Activated CD4-positive, alpha-beta T cell treated with anti-CD3 and anti-CD28 coated beads for 24 hours (primary cell): ENCODE measurements at places on chromosomes 11 and 22.

DNA sequence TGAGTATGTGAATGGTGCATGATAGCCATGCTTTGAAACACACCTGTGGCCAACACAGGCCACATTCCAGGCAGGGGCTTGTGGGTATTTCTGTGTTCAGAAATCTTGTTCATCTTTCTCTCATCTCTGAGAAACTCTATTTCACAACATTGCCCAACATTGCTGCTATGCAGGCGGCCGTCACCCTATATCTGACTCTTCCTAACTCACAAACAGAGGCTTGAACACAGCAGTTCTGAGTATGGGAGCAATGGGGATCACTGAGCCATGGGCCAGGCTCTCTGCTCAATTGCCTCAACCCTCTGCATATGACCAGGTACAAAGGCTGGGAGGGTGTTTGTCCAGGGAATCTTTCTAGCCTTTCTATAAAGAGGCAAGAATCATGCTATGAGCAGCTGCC is 259.9 kb downstream of the BUD13 start:
- no peak for DNase-seq

GRCh38 chr11:23021287-23021863 is 161.1 kb upstream of the CCDC179 start:
- DNase-seq = no peak

DNA sequence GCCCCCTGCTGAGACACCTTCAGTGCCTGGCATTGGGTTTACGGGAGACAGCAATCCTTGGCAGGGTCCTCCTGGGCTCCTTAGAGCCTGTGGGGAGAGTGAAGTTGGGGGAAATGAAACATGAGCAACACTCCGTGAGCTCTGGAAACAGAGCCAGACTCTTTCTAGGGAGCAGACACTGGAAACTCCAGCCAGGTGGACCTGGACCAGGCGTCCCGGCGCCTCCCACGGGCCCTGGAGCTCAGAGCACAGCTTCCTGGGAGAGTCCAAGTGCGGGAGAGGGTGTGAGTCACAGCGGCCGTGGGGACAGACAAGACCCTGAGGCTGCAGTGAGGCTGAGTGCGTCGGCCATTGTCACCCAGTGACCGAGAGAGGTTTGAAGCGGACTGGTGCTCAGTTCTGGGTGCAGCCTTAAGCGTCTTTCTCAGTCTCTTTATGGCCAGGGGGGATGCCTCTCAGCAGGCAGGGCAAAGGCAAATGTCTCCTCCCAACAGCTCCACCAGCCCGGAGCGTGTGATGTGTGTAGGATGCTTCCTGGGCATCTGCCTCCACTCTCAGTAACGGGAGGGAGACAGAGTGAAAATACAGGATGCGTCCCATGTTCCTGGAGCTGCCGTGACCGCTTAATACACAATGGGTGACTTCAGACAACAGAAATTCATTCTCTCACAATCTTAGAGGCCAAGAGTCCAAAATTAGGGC is 399.2 kb downstream of the SHANK2 start:
- no peak for DNase-seq

- no peak for DNase-seq
These were observed 637 bp upstream of the ZBTB16 start for GRCh38 chr11:114058871-114059277.

DNA sequence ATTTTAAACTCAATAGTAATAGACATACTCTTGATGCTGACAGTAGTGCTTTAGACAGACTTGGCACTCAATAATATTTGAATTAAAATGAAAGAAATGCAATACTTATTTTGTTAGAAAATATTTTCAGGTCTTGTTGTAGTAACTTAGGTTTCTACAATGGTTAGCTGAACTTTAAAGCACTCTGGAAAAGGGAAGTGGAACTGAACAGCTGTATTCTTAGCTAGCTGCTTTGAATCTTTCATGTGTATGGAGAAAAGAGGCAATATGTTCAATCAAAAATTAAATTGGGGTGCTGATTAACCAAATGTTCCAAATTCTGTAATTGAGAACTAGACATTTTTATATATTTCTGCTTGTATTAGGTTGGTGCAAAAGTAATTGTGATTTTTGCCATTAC is 517.9 kb upstream of the RAG2 start:
- DNase-seq = no peak

DNA sequence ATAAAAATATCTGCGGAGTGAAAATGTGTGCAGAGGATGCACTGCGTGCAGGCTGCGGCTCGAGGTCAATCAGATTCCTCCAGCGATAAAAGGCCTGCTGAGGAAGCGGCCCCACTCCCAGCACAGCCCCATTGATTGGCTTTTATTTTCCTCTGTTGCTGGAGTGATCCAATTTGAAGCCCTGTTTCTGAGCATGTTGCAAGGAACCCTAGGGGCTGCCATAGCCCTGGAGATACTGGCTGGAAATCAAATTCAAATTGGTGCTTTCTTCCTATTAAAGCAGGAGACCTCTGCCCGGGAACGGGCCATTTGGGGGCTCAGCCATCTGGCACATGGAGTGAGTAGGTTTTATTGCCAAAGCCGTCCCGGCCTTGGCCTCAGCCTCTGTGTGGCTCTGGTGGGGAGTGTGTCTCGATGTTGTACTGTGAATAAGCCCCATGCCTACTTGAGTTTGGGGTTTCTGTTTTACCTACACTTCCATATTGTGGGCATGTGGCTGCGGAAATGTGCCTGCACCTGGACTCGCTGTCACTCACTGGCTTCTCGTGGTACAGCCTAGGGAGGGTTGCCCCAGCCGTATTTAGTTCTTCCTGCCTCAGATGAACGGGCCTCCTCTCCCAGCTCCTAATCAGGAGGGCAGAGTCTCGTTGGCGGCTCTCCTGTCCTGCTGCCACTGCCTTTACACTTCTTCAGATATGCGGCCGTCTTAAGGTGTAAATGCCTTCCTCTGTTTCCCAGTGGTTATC is 25.6 kb downstream of the PARVB start:
- no peak for DNase-seq

DNA sequence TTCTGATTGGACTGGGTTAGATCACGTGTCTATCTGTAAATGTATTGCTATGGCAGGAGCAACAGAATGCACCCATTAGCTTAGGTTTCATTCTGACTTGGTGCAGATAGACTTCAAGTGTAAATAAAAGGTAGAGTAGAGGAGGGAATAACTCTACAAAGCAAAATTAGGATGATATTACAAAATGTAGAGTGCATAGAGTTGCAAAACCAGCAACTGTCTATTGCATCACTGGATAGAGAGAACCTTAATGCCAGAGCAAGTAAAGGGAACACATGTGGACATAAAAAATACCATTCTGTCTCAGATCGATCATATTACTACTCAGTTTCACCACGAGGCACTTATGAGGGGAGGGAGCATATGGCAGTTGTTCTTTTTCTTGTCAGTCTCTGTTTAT is 22.0 kb upstream of the CAT start:
- no peak for DNase-seq

DNA sequence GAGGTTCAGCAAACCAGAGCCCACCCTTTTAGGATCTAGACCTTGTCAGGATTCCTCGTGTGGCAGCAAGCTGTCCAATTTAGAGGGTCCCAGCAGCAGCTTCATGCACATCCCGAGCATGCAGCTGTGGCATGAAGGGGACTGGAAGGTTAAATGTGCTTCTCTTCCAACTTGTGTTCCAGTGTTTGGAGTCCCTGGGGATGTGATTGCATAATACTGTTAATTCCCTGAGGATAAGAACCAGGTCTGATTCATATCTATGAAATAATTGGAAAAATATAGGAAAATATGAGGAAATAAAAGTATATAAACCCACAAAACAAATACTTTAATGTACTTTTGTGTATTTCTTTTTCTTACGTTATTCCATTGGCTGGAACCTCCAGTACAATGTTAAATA is 130.5 kb downstream of the MORC2 start:
- no peak for DNase-seq

DNA sequence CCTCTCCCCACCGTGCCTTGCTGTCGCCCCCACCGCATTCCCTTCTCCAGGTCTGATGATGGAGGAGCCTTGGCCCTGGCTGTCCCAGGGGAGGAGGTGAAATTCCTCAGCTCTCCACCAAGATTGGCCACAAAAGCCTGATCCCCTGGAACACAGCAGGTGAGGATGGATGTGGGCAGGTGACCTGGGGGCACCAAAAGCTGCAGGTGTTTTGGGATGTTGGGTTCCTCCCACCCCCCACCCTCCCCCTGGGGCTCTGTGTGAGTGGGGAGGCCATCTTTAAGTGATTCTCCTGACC is 639 bp downstream of the TRIOBP start:
- no peak for DNase-seq

DNA sequence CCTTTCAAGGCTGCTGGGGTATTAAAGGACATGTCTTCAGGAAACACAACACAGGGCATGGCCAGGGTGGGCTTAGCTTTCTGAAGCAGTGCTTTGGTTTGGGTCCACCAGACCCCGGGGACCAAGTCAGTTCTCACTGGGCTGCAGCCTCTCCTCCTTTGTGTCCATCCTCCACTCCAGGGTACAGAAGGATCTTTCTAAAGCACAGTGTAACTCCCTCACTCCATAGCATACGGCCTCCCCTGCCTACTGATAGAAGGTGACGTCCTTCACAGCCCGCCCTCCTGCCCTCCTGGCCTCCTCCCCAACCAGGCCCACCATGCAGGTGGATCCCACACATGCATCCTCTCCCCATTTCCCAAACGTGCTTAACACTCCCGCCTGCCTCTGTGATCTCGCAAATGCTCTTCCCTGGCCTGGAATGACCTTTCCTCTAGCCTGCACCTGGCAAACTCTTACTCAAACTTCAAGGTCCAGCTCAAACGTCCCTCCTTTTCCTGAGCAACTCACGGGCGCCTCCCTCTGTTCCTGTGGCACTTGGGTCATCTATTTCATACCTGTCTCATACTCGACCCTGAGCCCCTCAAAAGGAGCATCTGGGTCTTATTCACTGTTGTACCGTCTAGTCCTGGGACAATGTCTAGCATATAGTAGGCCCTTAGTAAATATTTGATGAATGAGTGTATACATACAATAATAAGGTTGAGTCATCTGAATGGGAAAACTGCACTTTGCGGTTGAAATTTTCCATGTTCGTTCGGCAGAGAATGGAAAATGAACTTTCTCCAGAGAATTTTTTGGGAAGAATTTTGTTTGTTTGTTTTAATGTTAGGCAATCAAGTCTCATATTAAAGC is 187.7 kb downstream of the EFCAB6 start:
- no peak for DNase-seq

DNA sequence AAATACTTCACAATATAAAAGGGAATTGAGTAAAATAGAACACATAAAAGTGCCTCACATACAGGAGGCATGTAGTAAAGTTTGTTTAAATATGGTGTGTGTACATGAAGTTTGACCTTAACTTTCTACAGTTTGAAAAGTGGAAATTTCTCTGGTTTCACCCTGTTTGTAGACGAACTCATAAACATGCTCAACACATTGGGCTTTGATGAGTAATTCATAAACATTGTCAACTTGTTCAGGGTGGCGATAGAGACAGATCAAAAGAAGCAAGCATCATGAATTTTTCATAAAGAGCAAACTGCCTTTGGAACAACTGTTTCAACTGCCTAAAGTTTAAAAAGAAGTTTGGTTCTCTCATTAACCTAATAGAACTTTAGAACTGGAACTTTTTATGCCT is 9.1 kb downstream of the SLN start:
- no peak for DNase-seq

DNA sequence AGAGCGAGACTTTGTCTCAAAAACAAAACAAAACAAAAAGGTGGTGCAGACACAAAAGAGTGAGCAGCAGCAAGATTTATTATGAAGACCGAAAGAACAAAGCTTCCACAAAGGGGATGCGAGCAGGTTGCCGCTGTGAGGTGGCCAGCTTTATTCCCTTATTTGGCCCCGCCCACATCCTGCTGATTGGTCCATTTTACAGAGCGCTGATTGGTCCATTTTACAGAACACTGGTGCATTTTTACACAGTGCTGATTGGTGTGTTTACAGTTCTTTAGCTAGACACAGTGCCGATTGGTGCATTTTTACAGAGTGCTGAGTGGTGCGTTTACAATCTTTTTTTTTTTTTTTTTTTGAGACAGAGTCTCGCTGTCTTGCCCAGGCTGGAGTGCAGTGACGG is 77.4 kb downstream of the CECR2 start:
- no peak for DNase-seq

DNA sequence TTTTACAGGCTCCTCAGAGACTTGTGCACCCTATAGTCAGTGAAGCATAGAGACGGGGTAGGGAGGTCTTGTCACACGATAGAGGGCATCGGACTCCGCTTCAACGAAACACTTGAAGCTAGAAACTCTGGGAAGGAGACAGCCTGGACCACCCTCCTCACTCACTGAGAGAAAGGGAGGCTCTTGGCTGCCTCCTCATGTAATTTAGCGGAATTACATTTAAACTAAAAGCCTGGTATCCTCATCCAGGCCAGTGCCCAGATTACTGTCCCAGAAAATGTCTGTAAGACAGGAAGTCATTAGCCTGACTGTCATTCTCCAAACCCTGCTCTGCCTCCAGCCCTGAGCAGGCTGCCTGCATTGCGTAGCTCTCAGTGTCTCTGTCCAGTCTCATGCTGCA is 36.0 kb downstream of the TTLL1 start:
- DNase-seq = no peak

DNA sequence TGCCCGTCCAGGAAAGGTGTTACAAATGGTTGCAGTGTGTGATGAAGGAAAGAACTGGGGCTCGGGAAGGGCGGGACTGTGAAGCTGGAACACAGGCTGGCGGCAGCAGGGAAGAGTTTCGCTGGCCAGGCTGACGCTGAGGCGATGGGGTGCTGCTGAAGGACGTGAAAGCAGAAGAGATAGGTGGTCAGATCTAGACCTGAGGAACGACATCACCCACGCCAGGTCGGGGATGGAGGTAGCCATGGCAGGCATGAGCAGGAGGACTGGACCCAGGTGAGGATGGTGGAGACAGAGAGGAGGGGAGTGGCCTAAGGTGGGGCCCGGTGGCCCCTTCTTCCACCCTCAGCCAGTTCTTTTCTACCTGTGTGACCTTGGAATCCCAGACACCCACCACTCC is 9.1 kb downstream of the CDC42EP2 start:
- DNase-seq = no peak

GRCh38 chr11:120561286-120561685 is 49.7 kb downstream of the GRIK4 start:
- no peak for DNase-seq

DNA sequence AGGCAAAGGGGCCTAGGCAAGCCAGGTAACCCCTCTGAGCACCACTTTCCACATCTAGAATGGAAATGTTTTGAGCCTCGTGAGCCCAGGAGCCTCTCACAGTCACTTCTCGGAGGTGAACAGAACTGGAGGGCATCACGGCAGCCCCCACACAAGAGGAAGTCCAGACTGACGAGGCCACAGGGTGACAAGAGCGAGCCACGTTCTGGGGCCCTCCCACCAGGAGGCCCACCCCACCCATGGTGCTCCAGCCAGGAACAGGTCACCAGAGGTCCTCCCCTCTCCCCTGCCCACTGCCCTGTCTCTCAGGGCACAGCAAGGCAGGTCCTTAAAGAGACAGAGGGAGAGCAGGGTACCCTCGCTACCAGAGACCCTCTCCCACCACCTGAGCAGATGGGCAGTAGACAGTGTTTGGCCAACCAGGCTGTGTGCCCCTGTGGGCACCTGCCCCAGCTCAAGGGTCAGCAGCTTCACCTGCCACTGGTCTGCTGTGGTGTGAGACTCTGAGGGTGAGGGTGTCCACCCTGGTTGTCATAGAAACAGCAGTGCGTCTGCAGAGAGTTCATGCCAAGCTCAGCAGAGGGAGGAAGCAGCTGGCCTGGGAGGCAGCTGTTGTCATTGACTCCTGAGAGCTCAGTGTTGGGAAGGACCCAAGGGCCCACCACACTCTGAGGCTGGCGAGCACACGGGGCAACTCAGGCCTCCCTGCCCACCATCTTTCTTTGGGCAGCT is 31.4 kb downstream of the RSPH14 start:
- no peak for DNase-seq

GRCh38 chr11:130156108-130157022 is 3.2 kb upstream of the ST14 start:
- DNase-seq = no peak

- peak; percentile 52 for DNase-seq
These were observed 11.4 kb downstream of the BCL9L start for GRCh38 chr11:118914178-118914918.
